Right cardiac atrium (tissue), 5 donors: ENCODE measurements at places on chromosomes 1 and 21.
A peak's percentile ranks its signal among the peaks of the same experiment; 100 is the strongest.

DNA sequence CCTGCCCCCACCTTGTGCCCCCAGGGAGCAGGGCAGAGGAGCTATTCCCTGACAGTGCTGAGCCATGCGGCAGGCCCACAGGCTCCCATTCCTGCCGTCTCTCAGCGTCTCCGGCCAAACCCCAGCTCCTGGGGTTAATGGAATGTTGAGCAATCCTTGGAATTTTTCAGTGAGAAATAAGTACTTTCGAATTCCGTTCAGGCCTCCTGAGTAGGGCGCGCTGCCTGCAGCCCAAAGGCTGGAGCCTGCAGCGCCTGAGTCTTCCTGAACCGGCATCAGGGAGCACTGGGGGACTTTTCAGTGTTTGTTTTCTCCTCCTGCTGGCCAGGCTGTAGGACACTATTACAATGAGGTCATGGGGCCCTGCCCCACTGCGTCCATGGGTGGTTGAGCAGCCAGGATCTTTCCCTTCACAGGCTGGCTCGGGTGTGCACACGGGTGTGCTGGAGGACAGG, 33.3 kb upstream of the CSF1 start:
- DNase-seq, result peak; percentile 90

GRCh38 chr1:201008666-201009360, 14.7 kb downstream of the KIF21B start:
- DNase-seq, result no peak

- DNase-seq, result no peak
Measured at GRCh38 chr1:225642177-225642576, 10.7 kb downstream of the ENAH start.

DNA sequence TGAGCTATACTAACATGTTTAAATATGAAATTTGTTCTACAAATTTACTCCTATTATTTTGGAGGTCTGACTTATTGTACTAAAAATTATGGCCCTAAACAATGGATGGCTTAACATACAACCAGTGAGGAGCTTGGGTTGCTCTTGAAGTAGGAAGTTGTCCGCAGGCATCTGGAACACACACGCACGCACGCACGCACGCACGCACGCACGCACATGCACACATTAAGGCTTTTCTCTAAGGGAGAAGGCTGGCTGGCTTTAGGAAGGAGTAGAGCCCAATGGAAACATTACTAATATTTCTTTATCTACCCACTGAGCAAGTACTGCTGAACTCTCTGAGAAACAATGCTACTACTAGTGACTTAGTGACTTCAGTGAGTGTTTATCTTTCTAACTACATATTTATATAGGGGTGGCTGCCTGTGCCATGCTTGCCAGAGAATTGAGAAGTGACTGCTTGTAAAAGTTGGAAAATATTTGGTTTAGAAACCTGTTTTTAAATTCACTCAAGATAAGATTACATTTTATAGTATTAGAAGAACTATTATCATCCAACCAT, 16.2 kb upstream of the ARHGAP29 start:
- no peak for DNase-seq

GRCh38 chr1:44485229-44485933, 80.3 kb downstream of the RNF220 start:
- no peak for DNase-seq

DNA sequence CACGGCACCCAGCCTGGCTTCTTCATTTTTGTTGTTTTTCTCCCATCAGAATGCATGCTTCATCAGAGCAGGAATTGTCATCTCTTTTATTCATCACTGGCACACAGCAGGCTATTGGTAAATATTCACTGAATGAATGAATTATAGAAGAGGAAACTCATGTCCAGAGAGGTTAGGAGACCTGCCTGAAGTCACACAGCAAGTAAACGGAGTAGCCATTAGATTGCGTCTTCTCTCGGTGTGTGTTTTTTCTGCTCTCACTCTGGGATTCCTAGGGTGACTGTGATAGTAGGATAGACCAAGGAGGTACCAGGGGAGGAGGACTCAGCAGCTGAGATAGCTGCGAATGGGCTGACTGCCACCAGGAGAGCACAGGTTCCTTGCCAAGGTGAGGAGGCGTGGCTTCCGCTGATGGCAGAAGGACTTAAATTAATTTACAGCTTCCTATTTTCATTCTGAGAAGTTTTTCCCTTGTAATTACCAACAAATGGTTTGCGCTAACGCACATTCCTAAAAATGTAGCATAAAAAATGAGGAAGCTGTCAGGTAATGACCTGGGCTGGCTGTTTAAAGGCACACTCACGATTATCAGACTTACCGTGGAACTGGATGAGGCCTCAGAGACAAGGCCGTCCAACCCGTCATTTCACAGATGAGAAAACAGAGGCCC, 4.5 kb upstream of the NCMAP start:
- no peak for DNase-seq
